ENCODE measurements at places on chromosomes 5 and 9. TPM values are rescaled to one million over a fixed set of nuclear protein-coding genes. Genes with fewer than 3 reads are reported as not detected.

Gene GNE
- total RNA-seq, result 23.9 TPM

Gene CER1
- not detected for total RNA-seq

Gene SLC34A1
- not detected for total RNA-seq

DNA sequence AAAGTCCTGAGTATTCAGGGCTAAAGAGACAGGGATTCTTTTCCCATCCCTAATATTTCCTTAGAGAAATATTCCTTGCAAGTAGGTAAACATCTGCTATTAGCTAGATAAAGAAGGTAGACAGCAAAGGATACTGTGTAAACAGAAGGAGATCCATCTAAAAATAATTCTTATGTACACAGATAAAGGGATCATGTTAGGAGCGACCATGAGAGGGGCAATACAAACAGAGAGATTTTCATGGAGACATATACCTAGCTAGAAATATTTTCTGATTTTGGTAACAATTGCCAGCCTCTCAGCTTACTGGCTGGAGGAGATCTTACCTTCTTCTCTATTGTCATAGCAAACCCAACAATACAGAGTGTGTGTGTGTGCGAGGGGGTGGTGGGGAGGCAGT lies 184.6 kb upstream of the DMAC1 start:
- DNase-seq, result no peak

DNA sequence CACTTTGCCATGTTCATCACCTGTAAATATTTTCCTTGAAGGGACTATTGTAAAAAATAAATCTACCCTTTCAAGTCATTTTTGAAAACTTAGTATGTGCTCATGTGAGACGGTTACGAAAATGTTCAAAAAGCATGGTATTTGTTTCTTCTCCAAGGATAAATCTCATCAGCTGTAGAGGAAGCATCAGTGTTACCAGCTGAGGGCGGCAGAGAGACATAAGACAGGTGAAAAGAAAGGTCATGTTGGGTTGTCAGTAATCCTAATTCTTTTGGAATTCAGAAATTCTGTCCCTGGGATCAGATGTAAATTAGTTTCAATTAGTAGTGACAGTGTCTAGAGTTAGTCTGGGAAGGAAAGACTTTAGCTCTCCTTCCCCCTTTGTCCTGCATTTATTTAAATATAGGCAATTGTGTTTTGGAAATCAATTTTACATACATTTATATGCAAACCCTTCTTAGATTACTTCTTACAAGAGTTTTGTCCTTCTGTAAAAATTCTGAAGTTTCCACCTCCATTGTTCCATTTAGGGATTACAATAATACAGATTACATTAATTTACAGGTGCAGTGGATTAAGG lies 791.9 kb upstream of the CDH6 start:
- DNase-seq, result no peak

Measured in kidney epithelial cell (primary cell).